Tibial nerve (tissue), 4 donors: ENCODE measurements at places on chromosomes 7 and 10. TPM values are rescaled to one million over a fixed set of nuclear protein-coding genes. Genes with fewer than 3 reads are reported as not detected.
A peak's percentile ranks its signal among the peaks of the same experiment; 100 is the strongest.

MYOF gene
- 70.4 TPM for total RNA-seq

FAM180A gene
- 5.3 TPM for total RNA-seq

CPA5 gene
- not detected for total RNA-seq

PMS2 gene
- 11.5 TPM for total RNA-seq

ANKRD22 gene
- not detected for total RNA-seq

GRCh38 chr7:110105840-110106239 is 985.1 kb upstream of the LRRN3 start:
- no peak for DNase-seq

DNA sequence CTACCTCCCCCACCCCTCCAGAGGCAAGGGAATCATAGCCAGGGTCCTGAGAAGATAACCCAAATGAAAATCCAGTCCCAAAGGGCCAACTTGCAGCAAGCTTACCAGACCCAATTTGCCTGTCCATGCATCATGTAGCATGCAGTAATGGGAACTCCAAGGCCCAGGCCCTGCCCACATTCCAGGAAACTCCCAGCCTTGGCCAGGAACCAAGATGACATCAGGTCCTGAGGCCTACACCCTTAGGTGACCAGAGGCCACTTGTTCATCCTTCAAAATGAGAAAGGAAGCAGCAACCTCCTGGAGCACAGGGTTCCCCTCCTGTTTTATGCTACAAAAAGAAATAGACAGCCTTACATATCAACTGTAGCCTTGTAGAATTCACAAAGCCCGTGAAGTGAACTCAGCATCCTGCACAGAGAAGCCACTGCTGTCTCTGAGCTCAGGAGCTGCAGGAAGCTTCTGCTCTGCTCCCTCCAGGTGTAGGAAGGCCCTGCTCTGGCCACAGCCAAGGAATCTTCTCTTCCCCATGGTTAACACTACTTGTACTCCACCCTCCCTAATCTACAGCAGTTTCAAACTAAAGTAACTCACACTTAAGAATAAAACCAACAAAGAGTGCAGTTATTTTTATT is 30.3 kb upstream of the GRB10 start:
- DNase-seq, result peak; percentile 52

DNA sequence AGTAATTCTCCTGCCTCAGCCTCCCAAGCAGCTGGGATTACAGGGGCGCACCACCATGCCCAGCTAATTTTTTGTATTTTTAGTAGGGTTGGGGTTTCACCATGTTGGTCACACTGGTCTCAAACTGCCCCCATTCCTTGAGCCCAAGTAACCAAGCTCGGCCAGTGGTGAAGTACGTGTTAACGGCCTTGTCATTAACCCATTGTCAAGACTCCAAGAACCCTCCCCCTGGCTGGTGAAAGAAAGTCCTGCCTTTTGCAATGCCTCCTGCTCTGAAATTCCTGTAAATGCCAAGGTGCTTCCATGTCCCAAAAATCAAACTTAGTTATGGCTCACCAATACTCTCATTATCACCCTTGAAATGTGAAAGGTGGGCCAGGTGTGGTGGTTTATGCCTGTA is 18.8 kb upstream of the SEPHS1 start:
- no peak for DNase-seq

- DNase-seq, result no peak
Measured at GRCh38 chr10:109926825-109927224, 3.5 kb upstream of the XPNPEP1 start.

DNA sequence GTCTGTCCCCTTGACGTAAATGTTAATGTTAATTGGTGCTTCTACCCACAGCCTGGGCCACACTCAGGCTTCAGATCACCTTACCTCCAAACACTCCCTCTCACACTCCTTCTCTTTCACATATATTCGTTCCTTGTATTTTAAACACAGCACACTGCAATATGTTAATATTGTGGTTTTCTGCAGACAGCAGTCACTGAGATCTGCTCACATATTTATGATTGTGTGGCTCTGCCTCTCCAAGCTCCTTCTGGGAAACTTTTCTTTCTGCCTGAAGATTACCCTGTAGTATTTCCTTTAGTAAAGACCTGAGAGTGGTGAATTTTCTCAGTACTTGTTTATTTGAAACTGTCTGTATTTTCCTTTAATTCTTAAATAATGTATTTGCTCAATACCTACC is 104.7 kb downstream of the VWC2 start:
- no peak for DNase-seq

DNA sequence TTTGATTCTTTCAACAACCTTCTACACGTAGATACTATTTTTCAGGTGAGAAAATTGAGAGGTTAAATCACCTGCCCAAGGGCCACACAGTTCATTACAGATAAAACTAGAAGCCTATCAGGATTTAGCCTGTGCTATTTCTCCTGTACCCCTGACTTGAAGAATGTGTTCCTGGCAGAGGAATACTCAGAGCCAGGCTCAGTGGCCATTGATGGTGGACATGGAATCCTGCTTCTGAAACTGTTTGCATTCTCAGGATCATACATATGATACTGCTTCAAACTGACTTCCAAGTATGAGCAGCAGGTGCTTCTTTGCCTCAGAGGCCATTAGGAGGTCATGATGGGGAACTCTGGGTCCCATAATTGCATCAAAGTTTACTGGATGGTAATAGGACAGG is 348.6 kb downstream of the ADRA2A start:
- no peak for DNase-seq

- no peak for DNase-seq
Measured at GRCh38 chr7:79520543-79520942, 67.1 kb upstream of the MAGI2 start.

DNA sequence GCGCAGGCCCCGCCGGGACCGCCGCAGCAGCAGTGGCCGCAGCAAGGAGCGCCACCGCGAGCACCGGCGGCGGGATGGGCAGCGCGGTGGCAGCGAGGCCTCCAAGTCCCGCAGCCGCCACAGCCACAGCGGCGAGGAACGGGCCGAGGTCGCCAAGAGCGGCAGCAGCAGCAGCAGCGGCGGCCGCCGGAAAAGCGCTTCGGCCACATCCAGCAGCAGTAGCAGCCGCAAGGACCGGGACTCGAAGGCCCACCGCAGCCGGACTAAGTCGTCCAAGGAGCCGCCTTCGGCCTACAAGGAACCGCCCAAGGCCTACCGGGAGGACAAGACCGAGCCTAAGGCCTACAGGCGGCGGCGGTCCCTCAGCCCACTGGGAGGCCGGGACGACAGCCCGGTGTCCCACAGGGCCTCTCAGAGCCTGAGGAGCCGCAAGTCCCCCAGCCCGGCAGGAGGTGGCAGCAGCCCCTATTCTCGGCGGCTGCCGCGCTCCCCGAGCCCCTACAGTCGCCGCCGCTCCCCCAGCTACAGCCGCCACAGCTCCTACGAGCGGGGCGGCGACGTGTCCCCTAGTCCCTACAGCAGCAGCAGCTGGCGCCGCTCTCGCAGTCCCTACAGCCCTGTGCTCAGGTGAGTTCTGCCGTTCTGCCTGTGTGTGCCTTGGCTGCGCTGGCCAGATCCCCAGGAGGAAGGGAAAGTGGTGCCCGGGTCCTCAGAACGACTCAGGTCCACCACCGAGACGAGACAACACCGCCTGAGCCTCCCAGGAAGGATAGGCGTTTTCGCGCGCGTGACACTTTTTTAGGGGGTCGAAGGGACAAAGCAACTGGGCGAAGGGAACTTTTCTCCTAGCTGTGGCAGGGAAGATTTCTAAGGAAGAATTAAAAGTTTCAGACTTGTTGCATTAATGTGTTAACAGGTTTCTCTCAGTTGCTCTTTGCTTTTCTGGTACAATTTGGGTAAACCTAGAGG is 1.5 kb downstream of the CDK13 start:
- no peak for DNase-seq

DNA sequence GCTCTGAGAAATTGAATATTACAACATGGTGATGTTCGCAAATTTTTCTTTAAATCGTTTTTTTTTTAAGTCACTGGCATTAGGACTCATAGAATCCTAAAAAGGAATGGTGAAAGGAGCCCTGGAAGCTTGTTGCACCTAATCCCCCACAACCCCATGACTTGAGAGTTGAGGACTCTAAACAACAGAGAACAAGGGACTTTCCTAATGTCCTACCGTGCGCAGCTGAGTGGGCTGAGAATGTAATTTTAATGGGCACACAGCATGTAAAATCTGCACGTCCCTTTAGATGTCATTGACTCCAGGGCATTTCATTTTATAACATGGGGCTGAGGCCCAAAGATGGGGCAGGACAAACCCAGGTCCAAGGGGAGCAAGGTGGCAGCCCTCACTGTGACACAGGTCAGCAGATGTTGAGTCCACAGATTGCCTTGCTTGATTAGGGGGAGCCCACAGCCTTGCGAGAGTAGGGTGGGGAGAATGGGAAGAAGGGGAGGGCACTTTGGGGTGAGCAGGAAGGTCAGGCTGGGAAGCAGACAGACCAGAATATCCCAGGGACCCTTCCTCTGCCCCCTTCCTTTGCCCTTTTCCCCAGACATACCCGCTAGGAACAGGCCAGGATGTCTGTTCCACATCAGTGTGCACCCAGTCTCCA is 208.4 kb upstream of the ZMIZ1 start:
- DNase-seq, result no peak

GRCh38 chr10:100819424-100819823 is 74.0 kb downstream of the PAX2 start:
- DNase-seq, result no peak

- no peak for DNase-seq
Measured at GRCh38 chr10:60803433-60803832, 25.2 kb downstream of the CDK1 start.

GRCh38 chr10:76428551-76429367 is 997.3 kb downstream of the LRMDA start:
- DNase-seq, result no peak

- DNase-seq, result no peak
Measured at GRCh38 chr10:615583-616152, 73.8 kb downstream of the DIP2C start.

- DNase-seq, result no peak
Measured at GRCh38 chr7:83248000-83248399, 85.3 kb upstream of the PCLO start.
